ENCODE measurements at places on chromosomes 7 and 10.
A peak's percentile ranks its signal among the peaks of the same experiment; 100 is the strongest.

GRCh38 chr7:16369855-16370254, 51.5 kb downstream of the CRPPA start:
- no peak for DNase-seq

DNA sequence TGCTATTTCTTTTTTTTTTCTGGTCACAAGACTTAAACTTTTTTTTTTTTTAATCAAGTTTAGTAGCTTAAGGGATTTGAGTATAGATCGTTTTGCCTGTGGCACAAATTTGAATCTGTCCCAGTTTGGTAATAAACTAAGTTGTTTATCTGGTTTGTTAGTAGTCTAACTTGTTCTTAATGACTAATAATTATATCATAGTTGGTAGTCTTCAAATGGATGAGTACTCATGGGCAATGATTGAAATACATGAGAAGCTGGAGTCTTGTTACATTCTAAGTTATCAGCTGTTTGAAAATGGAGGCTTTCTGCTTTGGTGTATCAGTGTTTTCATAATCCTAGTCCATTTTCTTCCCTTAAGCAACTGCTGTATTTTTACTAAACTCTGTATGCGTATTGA, 12.3 kb downstream of the BTAF1 start:
- no peak for DNase-seq

GRCh38 chr7:159119851-159120539, 24.7 kb downstream of the VIPR2 start:
- no peak for DNase-seq

DNA sequence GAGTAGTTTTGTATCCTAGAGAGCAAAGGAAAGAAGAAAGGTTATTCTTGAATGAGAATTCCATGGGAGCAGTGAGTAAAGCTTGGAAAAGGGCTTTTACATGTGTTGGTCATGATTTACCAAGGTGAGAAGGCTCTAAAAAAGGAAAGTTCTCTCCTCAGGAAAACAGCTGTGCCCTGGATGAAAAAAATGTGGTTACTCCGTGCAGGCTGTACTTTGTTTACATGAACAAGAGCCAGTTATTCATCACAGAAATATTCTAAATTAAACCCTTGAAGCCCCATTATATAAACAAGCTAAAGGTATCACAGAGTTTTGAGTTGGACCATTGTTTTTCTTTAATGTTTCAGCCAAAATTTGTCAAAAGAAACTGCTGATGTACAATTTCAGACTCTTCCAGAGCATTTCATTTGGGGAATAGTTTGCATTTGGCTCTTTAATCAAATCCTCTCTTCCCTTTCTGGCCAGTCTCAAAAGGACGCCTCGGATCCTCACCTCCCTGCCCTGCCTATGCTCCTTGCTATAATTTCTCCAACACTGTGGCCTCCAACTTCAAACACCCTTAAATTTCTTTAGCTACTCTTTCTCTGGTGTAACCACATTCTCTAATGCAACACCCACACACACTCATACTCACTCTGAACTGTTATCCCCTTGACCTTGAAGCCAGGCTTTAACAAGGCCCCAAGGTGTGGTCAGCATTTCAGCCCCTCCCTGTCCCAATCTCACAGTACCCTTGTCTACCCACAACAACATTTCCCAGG, 47.4 kb downstream of the AFAP1L2 start:
- DNase-seq = peak; percentile 21

GRCh38 chr10:76358743-76359395, 927.4 kb downstream of the LRMDA start:
- no peak for DNase-seq

- DNase-seq = no peak
Observed at GRCh38 chr10:79336739-79337138, 10.5 kb upstream of the PPIF start.

GRCh38 chr7:28977881-28978280, 19.8 kb upstream of the TRIL start:
- no peak for DNase-seq

DNA sequence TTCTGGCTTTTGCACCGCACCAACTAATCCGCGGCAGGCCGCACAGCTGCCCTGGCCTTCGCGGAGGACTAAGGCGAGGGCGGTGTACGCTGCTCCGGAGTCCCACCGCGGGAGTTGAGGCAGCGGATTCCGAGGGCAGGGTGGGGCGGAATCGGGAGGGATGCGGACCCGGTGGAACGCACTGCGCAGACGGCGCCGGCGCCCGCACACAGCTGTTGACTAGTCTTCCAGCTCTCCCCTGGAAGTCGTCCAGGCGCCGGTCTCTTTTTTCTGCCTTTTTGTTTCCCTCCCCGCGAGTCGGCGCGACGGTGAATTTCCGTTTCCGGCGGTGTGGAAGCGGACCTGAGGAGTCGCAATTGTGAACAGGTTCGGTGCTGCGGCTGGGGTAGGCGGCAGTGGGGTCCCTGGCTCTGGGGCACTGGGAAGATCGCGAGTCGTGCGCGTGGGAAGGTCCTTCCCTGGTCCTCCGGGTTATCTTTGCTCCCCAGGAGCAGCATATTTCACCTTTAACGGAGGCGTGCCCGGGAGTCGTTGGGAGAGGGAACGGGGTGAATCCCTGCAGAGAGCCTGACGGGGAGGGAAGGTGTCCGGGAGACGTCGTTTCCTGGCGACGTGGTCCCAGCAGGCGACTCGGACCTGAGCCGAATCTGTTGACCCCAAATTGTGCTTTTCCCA, at the start of gene ASAH2B:
TSS of gene ASAH2B (plus strand) at position 319 of the 675 bp plus-strand sequence. CDS start 5,195 bp downstream, outside the sequence.
- peak; percentile 28 for DNase-seq

GRCh38 chr7:8213381-8213780, 48.6 kb downstream of the ICA1 start:
- DNase-seq = no peak
